ENCODE measurements at places on chromosomes 1 and 21. TPM values are rescaled to one million over a fixed set of nuclear protein-coding genes. Genes with fewer than 3 reads are reported as not detected.

DNA sequence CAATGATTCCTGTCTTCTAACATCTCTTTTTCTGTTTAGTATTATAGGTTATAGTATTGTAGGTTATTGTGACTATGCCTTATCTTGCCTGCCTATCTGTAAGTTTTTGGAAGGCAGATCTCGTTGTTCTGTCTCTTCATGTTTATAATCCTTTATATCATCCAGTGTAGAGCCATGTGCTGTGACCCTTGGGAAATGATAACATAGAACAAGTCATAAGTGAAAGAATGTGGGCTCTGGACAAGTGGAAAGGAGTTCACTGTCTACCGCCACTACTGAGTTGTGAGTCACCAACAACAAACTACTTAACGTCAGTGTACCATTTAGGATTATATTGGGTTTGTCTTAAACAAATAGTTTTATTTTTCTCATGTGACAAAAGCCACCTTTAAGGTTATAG, 139.3 kb downstream of the LYPLAL1 start:
- no peak for DNase-seq

DNA sequence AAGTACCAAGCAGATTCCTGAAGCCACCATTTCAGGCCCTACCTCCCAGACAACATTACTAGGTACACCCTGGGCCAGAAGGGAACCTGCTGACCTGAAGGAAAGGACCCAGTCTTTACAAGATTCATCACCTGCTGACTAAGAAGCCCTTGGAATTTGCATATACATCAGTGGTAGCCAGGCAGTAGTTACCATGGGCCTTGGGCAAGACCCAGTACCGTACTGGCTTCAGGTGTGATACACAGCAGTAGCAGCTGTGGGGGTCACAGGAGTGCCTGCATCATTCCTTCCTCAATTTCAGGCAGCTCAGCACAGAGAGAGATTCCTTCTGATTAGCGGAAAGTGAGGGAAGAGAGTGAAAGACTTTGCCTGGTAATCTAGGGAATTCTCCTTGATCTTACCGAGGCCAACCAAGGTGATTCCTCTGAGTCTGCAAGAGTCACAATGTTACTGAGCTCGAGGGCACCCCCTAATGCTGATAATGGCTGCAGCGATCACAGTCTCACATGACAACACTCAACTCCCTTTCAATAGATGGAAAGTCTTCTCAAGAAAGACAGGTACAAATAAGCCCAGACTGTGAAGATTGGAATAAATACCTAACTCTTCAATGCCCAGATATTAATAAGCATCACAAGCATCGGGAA, 22.0 kb upstream of the UHMK1 start:
- no peak for DNase-seq

DNA sequence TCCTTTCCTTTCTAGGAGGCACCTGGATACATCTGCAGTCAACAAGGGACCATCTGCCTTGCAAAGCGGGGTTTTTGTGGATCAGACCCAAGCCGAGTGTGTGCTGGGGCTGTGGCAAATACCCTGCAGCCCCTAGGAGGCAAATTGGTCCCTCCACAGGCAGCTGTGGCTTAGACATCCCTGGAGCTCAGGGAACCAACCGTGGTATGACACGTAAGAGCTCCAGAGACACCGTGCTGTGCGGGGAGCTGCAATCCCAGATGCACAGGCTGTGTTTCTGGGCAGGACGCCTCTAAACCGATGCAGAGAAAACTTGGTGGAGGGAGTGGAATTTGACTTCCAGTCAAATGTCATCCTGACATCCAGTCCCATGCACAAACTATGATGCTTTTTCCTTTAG, 141.5 kb downstream of the KAZN start:
- DNase-seq = no peak

DNA sequence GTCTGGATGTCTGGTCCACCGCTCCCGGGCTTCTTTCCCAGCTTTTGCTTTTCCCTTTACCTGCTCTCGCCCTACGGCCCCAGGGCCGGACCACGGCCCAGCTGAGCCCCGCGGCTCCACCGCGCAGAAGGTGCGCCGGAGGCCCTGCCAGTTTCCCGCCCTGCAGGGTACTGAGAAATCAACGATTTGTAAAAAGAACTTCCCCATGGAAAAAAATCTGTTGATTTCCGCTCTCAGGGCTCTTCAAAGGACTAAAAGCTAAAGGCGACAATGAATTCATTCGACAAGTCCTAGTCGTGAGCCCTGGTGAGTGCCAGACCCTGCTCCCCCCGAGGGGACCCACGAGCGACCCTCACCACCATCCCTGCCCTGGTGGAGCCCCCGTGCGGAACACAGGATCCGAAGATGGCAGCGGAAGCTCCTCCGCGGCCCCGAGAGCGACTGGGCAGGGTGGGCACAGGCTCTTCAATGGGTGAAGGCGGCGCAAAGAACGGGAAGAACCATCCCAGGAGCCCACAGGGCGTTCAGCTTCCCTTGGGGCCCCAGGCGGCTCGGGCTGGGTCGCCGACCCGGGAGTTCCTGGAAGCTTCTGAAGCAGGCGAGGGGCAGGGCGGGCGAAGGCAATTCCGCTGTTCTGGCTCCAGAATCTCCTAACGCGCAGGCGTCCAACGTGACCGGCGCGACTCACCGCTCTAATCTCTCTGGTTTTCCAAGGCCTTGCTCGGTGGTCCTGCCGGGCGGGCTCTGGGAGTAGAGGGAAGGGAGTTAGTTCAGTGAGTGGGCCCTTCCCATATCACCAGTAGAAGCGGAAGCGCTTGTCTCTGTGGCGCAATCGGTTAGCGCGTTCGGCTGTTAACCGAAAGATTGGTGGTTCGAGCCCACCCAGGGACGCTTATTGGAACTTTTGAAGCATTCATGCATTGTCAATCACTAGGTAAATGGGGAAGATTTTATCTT, 6.6 kb upstream of the RNU1-2 start:
- DNase-seq = peak; percentile 97

Gene HCN3
- total RNA-seq = 1.6 TPM

Gene CAPN8
- not detected for total RNA-seq

Gene NUDT4B
- total RNA-seq = 153 TPM

All from esophagus muscularis mucosa (tissue), 4 donors.